Stimulated activated CD4-positive, alpha-beta T cell treated with anti-CD3 and anti-CD28 coated beads, Interleukin-1b, Interleukin-23, amount 100 ng/mL, for 24 hours (primary cell): ENCODE measurements at places on chromosomes 3 and 15.

DNA sequence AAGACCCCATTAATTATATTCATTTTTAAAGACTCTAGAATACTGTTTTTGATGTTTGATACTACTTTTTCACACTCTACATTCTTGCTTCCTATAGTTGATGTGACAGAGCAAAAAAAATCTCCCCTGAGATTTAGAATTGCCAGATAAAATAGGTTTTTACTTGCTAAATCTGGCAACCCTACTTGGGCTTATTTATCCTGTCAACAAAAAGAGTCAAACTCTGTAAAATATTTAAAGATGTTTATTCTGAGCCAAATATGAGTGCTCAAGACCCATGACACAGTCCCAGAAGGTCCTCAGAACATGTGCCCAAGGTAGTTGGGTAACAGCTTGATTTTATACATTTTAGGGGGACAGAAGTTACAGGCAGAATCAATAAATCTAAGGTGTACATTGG is 72.3 kb downstream of the DAPK2 start:
- no peak for DNase-seq

GRCh38 chr15:64568765-64569164 is 108.4 kb downstream of the ZNF609 start:
- no peak for DNase-seq

- DNase-seq = no peak
These were observed 15.8 kb downstream of the ABHD17C start for GRCh38 chr15:80710635-80711554.

GRCh38 chr3:134370611-134371531 is 3.4 kb downstream of the AMOTL2 start:
- no peak for DNase-seq

- DNase-seq = no peak
These were observed 8.2 kb downstream of the TBC1D23 start for GRCh38 chr3:100269001-100269400.

GRCh38 chr3:8567784-8568575 is 66.4 kb downstream of the LMCD1 start:
- no peak for DNase-seq

DNA sequence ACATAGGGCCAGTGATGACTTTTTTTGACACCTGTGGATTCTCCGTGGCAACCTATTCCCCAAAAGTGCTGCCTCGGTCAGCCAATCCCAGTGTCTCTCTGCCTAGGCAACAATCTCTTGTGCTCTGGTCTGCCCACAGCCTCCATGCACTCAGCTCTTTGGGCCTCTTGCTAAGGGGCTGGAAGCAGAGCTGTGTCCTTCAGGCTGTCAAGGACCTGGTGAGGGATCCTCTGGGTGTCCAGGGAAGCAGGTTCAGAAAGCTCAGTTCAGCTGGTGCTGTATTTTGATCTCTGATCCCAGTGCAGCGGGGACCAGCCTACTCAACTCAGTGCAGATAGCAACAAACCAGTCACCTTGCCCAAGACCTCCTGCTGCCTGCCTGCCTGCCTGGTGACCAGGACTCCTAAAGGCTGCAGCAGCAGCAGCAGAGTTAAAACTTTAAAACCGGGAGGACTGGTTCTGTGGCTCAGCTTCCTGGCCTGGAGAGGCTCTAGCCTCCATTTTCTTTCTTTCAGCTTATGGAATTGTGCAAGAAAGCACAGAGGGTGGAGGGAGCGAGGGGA is 6.2 kb downstream of the PAK6 start:
- DNase-seq = no peak

GRCh38 chr3:15330031-15330596 is 2.3 kb downstream of the SH3BP5 start:
- no peak for DNase-seq

DNA sequence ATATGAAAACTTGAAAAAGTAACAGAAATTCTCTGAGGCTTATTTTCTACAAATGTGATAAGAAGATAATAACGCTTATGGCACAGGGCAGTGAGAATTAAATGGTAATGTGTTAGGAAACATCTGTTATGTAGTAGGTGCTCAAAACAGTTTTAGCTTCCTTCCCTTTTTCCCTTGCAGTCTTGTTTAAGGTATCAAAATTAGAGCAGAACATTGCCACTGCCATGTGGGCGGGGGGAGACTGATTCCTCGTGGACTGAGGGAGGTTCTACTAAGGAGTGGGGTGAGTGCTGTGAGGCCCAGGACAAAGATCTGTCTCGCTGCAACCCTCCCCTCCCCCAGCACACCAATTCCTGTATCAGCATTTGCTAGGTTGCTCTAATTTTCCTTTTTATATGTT is 702.4 kb downstream of the TUSC7 start:
- DNase-seq = no peak

- no peak for DNase-seq
These were observed 22.5 kb downstream of the MYZAP start for GRCh38 chr15:57614241-57614640.

- no peak for DNase-seq
These were observed 465.8 kb upstream of the ROBO1 start for GRCh38 chr3:80233576-80233975.

DNA sequence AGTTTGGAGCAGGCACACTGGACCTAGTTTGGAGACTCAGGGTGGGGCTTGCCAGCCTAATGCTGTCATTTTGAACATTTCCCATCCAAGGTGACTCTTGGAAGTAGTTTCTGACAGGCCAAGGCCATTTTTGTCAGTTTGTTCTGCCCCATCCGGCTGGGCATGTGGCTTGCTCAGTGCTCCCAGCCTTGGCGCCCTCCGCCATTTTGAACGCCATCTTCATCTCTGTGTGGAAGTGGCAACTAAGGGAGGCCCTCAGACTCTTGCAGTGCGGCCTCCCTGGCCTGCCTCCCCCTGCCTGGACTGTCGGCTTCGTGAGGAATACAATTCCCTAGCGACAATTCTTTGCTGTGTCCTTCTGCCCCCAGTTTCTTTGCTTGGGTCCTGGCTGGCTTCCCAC is 150.6 kb upstream of the RGMA start:
- DNase-seq = no peak

GRCh38 chr15:100198442-100198841 is 143.3 kb downstream of the ADAMTS17 start:
- no peak for DNase-seq

- no peak for DNase-seq
These were observed 364.8 kb upstream of the TPRG1 start for GRCh38 chr3:188807006-188807405.

DNA sequence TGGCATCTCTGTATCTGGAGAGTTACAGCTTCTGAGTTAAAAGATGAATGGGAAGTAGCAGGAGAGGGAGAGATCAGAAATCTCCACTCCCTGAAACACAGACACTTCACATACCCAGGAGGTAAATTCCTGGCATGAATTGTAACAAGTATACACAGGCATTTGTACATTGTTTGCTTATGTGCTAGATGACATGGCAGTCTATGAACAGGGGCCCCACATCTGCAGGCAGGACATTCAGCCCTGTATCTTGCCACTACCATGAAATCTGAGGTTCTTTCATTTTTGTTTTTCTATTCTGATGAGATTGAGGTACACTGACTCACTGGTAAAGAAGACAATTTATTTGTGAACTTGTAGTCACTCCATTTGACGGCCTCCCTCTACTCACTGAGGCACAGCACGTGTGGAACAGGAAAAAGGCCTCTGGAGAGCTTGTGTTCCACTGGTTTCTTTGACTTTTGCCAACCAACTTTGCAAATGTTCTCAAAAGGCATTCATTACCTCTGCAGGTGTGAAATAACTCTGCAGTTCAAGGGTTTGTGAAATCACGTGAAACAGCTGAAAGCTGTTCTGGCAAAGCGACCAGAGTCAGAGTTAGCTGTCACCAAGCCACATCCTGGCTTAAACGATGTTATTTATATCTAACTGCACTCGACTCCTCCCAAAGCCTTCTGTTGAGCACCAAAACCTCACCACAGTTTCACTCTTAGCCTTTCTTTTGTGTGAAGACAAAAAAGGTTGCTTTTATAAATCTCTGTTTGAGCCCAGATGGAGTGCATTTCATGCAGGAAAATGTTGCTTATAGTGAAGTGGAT is 401.3 kb upstream of the CFAP20DC start:
- DNase-seq = peak; percentile 23

GRCh38 chr3:37221407-37221806 is 47.0 kb upstream of the LRRFIP2 start:
- no peak for DNase-seq

GRCh38 chr15:52559575-52559974 is 9.3 kb downstream of the ARPP19 start:
- DNase-seq = peak; percentile 24

DNA sequence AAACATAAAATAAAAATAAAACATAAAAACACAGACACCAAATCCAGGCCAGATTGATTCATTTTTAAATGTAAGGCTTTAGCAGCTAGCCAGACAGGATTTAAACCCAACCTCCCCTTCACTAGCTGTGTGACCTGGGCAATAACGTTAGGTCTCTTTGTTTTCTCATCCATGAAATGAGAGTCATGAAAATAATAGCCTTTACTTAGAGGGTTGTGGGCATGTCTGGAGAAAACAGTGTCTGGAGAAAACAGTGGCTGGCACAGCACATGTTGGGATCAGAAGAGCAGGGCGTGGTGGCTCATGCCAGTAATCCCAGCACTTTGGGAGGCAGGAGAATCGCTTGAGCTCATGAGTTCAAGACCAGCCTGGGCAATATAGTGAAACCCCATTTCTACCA is 1.9 kb upstream of the DPPA4 start:
- DNase-seq = no peak

- DNase-seq = no peak
These were observed 1.4 kb upstream of the CAMK2N2 start for GRCh38 chr3:184262764-184263179.

DNA sequence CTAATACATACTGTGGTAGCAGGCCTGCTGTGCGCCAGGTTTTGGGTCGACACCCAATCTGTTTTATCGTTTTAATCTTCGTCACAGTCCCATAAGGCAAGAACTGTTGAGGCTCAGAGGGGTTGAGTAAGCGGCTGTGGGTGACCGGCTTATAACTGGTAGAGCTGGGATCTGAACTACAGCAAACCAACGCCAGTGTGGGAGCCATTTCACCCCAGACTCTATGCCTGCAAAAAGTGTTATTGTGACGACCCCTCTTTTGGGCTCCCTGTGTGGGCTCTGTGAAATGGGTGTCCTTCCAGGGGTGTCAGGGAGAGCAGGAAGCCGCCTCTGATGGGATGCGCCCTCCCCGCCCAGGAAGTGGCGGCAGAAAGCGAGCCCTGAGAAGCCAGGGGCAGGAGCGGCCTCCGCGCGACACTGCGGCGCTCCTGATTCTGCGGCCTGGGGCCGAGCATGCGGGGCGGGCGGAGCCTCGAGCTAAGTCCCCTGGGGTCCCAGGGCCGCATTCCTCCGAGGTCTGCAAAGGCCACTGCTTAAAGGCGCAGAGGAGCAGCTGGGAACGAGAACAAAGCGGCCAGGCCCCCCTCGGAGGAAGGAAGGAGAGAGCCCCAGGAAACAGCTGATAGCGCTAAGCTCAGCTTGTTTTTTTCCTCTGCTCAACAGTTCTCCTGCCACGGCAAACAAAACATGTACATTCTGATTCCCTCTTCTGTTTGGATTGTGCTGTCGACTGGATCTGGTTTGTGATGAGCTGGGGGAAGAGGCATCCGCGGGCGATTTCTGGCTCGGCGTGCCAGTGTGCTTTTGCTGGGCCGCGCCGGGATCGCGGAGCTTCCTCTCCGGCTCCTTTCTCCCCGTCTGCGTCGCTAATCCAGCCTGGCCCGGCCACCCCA is 33.9 kb downstream of the GRK7 start:
- no peak for DNase-seq

DNA sequence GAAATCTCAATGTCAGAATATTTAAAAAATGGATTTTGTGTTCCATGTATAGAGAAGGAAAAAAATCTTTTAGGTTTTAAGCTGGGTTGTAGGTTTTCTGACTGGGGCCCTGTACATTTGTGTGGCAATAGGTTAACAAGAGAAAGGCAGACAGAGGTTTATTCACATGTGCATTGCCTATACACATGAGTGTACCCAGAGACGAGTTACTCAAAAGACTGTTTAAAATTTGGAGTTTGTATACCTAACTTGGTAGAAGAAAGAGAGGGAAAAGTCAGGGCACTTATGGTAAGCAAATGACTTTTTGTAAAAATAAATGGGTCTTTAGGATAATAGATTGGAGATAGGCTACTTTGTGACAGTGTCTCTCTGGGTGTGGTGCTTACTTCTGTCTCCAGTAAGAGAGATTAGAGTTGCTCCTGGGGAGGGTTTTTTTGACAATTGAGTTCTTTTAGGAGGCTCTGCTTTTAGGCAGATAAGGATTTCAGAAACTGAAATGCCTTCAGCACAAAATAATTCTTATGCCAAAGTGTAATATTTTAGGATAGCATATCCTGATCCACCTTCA is 225.2 kb downstream of the TCF12 start:
- no peak for DNase-seq

DNA sequence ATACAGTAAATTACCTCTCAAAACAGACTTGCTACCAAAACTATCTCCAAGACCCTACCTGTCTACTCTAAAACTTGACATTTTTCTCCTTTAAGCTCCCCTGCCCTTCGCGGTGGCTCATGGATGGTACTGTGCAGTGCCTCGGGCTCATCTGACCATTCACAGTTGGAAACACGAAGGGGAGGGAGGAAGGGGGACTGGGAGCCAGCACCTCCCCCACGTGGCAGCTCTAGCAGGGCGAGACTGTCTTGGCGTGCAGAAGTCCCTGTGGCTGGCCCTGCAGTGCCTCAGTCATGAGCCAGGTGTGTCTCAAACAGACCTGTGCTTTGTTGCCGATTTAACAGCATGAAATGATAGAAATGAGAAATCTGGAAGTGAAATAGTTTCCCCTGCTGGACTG is 372.0 kb downstream of the GABRG3 start:
- DNase-seq = no peak

DNA sequence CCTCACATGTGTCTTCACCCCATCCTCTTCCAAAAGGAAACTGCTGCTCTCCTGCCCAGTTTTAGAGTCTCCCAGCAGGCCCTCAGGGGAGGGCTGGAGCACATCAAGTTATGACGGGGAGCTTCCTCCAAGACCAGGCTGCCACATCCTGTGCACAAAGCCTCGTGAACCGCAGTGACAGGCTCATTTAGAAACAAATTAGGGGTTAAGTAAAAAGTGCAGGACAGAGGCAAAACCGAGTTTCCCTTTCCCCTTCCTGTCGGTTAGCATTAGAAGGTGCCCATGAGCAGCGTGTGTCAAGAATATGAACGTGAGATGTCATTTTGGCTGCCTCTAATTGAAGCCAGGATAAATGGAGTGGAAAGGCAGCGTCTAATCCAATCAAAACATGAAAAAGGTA is 199.7 kb downstream of the ARRDC4 start:
- no peak for DNase-seq

DNA sequence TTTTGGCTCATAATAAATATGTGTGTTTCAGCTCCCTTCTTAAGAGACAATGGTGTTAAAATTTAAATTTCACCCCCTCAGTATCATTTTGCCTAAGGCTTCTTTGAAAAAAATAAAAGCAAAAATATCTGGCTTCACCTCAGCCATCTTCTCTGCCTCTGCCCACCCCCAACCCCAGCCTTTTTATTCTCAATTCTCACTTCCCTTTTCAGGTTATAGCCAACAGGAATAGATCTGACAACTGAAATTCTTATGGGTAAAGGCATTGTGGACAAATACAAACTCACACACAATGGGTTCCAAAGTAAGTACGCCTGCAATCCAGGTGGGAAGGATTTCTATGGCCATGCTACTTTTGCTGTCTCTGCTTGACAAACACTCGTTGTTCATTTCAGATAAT is 399.0 kb upstream of the ARRDC4 start:
- DNase-seq = no peak

GRCh38 chr15:61651267-61651666 is 409.0 kb downstream of the VPS13C start:
- no peak for DNase-seq
